ENCODE measurements at places on chromosomes 12 and 14.

- no peak for DNase-seq
These were observed 966.2 kb downstream of the NRXN3 start for GRCh38 chr14:79136071-79137044.

GRCh38 chr12:1827826-1828805, 7.8 kb downstream of the LRTM2 start:
- no peak for DNase-seq

- no peak for DNase-seq
These were observed 970 bp downstream of the CDH24 start for GRCh38 chr14:23056145-23056955.

DNA sequence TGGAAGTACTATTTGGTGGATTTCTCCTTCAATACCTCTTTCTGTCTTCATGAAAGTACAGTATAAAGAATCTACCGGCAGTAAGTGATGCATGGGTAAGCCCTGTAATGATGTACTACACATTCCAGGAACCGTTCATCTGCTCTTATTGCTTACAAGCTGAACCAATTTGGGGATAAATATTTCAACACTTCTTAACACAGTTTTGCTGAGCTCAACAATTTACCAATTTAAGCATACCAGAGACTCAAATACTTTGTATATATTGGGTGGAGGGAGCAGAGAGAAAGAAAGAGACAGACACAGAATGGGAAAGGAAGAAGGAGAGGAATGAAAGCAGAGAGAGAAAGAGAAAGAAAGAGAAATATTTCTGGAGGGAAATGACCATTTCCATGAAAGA, 821.1 kb upstream of the FLRT2 start:
- DNase-seq, result no peak

DNA sequence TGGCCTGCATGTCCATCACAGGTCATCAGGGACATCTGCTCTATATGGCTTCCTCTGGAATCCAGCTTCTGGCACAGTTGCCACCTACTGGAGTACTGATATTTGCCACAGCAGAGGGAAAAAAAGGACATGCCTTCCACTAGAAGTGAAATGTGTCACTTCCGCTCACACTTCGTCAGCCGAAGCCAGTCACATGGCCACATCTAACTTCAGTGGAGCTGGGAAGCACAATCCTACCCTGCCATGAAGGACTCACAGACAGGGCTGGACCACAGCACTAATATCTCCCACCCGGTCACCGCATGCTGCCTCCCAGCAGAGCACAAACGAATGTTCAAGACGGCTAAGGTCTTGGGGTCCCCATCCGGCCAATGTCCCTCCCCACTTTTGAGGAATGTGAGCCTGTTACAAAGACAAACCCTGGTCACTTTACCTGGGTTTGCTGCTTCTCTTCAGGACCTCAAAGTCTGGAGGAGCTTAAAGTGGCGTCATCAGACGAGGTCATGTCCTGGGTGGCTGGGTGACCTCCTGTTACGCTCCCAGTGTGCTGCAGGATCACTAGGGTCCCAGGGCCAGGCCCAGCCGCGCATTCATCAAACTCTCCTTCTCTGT, 98.6 kb downstream of the GCH1 start:
- DNase-seq, result no peak

DNA sequence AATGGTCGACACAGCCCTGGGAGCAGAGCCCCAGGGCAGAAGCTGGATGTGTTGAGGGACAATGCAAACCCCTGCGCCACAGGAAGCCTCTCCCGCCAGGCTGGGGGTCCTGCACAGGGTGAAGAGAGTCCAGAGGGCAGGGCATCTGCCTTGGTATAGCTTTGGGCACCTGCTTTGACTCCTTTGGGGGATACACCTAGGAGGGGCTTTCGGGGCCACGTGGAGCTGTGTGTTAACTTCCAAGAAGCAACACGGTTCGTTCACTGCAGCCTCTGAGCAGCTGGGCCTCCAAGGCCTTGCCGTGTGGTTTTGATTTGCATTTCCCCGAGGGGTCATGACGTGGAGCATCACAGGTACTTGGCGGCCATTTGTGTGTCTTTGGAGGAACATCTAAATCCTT, 5.8 kb upstream of the PUS1 start:
- no peak for DNase-seq

GRCh38 chr14:56887216-56887615, 76.9 kb upstream of the OTX2 start:
- no peak for DNase-seq

- DNase-seq, result no peak
These were observed 447.5 kb downstream of the ADAMTS20 start for GRCh38 chr12:43104494-43104893.

DNA sequence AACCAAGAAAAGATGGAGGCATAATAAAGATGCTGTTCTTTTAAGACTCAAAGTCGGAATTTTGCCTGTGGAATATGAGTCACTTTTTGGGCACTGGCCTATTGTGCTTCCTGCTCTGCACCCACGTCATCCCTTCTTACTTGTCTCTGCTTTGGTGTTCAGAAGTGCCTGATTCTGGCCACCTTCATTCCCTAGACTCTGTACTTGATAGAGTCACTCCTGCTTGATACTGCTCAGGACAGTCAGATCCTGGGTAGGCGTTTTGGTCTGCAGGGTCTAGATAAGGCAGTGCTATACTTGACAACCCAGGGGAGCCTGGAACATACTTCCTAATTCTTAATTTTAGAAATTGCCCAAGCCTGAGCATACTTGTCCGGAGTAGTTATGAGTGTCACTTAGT, 1.9 kb downstream of the LRRK2 start:
- no peak for DNase-seq

DNA sequence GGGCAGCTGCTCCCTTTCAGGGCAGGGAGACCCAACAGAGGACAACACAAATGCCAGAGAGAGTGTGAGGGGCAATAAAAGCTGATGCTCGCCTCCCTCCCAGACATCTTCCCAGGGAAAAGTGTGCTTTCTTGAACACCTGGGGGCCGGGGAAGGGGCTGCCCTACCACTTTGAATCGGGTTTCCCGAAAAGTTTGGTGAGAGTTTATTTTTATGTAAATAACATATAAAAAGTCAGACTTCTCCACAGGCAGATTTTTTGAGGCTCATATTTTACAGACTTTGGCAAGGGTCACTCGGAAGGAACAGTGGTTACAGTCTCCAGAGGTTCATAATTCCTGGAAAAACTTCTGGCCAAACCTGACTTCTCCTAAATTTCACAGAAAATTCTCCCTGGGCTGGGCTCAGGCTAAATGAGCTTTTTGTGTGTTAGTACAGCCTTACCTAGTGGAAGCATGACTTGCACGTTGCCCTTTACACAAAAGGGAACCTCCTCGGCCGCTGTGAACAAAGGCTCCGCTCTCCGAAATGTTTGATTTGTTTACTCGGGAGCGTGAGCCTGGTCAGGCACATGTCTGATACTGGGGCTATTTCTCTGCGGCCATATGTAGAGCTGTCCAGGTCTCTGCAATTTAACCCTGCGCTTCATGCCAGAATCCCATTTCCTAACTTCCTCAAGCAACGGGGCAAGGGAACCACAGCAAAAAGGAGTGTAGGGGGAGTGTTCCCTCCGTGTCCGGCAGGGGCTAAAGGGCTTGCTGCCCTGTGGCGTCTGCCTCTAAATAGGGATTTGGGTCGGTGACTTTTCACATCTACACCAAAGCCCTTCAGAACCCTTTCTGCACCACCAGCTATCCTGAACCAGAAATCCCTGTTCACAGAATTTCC, 3.4 kb downstream of the RTL1 start:
- DNase-seq, result peak; percentile 66

- peak; percentile 71 for DNase-seq
These were observed 12.9 kb downstream of the GPR84 start for GRCh38 chr12:54351341-54351740.

GRCh38 chr12:110134691-110135411, 10.7 kb downstream of the IFT81 start:
- no peak for DNase-seq

GRCh38 chr14:93232159-93232558, 25.1 kb downstream of the UBR7 start:
- no peak for DNase-seq

GRCh38 chr12:104751594-104751993, 206.5 kb downstream of the SLC41A2 start:
- DNase-seq, result no peak

GRCh38 chr12:5000204-5000603, 43.5 kb upstream of the KCNA5 start:
- DNase-seq, result peak; percentile 43

DNA sequence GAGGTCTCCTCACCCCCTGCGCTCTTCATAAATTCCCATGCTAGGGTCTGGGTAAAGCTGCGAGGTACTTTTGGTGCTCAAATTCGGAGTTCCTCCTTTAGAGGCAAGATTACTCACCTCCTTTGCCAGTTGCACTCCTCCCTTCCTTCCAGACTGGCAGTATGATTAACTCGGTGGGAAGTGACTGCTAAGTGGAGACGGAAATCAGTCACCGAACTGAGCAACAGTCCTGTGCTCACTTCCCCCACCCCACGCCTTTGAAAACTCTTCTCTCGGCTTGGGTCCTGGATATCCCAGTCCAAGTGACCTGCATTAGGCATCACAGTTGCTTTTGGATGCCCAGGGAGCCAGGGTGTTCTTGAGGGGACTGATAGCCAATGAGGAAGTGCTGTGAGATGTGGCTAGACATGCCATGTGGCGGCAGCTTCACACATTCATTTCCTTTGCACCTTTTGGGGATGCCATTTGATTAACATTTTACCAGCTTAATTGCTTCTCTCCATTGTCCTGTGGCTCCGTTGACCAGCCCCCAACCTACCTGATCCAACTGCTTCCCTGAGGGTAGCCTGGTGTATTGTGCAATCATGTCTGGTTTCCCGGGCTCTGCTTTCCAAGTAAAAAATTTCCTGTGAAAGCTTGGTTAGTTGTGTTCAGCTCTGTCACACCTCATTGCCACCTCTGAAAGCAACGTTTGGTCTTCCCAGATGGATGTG, 840 bp downstream of the PNP start:
- DNase-seq, result peak; percentile 81

DNA sequence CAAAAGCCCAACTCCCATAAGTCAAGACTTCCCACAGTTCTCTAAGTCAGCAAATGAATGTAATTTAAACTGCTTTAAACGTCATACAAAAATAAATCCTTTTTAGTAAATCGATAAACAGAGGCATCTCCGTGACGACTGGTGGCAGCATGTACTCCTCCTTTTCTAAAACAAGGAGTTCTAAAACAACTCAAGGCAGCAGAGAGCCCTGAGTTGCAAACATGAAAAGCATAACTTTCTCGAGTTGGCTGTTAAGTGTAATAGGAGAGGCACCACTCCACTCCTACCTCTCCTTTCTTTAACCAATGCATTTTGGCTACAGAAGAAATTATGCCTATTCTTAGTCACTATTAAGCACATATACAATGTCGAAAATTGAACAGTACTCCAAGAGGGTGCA, 22.0 kb downstream of the LTBR start:
- no peak for DNase-seq

DNA sequence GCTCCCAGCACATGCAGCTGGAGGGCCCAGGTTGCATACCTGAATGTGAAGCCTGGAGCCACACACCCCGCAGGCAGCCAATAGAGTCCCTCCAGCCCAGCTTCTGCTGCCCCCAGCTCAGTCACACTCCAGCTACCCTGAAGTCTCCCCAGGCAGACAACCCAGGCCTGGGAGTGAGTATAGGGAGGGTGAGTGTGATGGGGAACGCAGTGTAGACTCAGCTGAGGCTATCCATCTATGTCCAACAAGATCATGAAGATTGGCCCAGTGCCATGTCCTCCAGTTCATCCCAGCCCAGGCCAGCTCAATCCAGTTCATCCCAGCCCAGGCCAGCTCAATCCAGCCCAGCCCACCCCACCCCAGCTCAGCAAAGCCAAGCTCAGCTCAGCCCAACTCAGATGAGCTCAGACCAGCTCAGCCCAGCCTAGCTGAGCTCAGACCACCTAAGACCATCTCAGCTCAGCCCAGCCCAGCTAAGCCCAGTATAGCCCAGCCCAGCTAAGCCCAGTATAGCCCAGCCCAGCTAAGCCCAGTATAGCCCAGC, 330.4 kb downstream of the TMEM121 start:
- no peak for DNase-seq

DNA sequence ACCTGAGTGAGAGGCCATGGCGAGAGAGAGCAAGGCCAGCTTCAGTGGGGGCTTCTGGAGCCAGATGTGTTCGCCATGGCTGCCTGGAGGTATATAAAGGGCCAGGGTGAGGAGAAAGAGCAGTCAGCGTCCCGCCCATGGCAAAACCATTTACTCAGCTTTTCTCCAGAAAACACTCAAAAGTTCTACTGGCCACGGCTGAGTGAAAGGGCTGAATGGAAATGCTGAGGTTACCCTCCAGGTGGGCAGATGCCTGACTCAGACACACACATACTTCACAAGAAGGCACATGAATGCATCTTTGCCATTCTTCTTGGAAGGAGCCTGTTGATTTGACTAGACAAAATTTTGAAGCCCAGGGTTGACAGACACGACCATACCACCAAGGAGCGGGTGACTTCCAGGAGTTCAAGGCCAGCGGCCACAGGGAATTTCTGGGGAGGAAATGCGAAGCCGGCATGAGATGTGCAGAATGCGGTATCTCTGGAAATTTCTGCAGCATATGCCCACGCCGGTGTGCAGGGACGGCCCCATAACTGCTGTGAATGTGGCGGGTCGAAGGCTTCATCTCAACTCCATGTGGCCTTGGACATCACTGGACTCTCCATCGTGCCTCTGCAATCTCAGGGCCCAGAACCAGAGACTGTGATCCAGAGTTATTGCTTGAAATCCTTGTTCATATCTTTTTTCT, at the start of gene IL31:
Gene IL31 (minus strand): TSS at position 67 of the 691 bp plus-strand sequence. CDS start 49 bp downstream, at position 18.
- no peak for DNase-seq

DNA sequence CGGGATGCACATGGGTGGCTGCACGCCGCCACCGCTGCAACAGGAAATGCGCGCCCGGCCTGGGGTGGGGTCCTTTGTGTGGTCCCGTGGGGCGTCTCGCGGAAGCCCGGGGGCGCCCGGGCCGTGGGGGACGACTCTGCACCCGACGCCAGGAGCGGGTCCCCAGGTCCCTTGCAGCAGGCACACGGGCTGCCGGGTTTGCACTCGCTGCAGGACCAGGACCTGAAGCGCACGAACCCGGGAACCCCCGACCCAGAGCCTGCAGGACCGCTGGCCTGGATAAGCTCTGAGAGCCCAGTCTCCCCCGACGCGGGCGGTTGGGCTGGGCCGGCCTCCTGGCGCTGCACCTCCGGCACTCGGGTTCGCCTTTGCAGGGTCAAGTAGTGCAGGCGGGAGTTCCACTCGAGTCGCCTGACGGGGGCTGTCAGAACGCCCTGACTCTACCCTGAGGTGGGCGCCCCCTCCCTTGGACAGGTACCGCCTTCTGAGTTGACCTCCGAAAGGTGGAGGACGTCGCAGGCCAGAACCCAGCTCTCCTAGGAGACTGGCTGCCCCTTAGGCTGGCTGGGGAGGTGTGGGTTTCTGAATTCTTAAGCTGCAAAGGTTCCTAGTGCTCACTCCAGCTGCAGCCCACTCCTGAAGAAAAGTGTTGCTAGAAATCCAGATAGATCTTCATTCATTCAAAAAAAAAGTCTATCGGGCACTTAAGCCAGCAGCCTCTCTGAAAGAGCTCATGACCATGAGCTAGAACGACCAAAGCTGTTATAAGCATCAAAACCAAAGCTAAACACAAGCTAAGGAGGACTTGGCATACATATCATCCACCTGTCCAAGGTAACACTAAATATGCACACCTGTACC, 68.0 kb downstream of the RNF34 start:
- DNase-seq, result peak; percentile 4

GRCh38 chr12:40194846-40195245, 30.0 kb upstream of the LRRK2 start:
- DNase-seq, result no peak

- no peak for DNase-seq
These were observed 7.9 kb downstream of the PFKM start for GRCh38 chr12:48126953-48127630.

- DNase-seq, result no peak
These were observed 139.6 kb downstream of the PRKD1 start for GRCh38 chr14:29788093-29788492.
